GM23338 (cell line): ENCODE measurements at places on chromosomes 12 and 14. TPM values are rescaled to one million over a fixed set of nuclear protein-coding genes. Genes with fewer than 3 reads are reported as not detected.
A peak's percentile ranks its signal among the peaks of the same experiment; 100 is the strongest.

GRCh38 chr14:54822685-54823084, 79.9 kb downstream of the GCH1 start:
- no peaks in the 10 kb centered on the region for H3K27me3 ChIP-seq
- H3K27ac ChIP-seq: no peak overlapping the region
- H3K36me3 ChIP-seq: no peaks in the 10 kb centered on the region

- peak; percentile 2 for DNase-seq
- no peaks in the 10 kb centered on the region for H3K4me1 ChIP-seq
- no peaks in the 10 kb centered on the region for H3K27me3 ChIP-seq
- H3K36me3 ChIP-seq: no peaks in the 10 kb centered on the region
- H3K4me3 ChIP-seq: no peak overlapping the region
- no peak overlapping the region for H3K27ac ChIP-seq
Measured at GRCh38 chr12:80590085-80590484, 117.3 kb upstream of the MYF6 start.

GRCh38 chr14:53494587-53494986, 341.5 kb upstream of the DDHD1 start:
- DNase-seq: no peak
- peaks cover 10% of the 10 kb centered on the region; the same call in 1 of the 2 replicates for H3K4me1 ChIP-seq
- H3K27me3 ChIP-seq: no peaks in the 10 kb centered on the region
- H3K27ac ChIP-seq: no peak overlapping the region

DNA sequence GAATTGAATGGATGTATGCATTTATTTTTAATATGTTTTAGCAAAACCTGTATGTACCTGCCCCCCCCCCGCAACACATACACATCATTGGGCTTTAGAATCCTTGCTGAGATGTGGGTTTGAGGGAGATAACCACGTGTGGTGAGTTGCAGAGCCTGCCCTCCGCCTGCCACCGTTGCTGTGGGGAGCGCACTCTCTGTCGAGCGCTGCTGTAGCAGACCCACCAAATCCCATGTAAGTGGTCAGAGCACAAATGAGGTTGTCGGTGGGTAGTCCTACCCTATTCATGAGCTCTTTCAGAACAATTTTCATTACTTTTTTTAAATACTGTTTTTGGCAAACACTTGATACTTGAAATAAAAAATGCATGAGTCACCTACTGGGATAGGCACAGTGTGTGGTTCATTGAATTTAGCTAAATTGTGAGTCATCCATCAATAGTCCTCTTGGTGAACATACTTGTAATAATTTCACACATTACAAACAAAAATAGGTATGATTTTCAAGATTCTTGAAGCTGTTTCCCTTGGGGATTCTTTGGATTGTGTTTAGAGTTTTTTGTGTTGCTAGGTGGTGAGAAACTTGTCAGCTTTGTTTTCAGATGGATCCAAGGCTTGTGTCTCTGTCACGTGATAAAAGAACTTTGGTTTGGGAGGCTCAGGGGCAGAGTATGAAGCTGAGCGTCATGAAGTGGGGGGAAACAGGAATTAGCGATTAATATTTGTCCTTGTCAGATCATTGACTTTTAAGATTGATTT, 107.6 kb downstream of the PTCSC3 start:
- no peak overlapping the region for H3K27ac ChIP-seq
- H3K27me3 ChIP-seq: no peaks in the 10 kb centered on the region
- H3K4me1 ChIP-seq: no peaks in the 10 kb centered on the region
- DNase-seq: no peak
- H3K36me3 ChIP-seq: no peaks in the 10 kb centered on the region

DNA sequence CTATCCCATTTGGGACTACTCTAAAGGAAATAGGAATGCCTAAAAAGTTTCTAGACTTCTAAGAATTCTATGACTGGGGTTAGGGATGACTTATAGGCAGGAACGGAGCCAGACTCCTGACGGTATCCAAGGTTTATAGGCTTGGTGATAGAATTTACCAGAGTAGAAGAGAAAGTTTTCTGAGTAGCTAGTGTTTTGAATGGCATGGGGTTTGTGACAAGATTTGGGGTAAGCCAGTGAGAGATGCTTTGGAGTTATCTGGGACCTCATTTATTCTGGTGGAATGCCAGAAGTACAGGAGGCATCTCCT, 444.6 kb downstream of the RAD51B start:
- H3K27ac ChIP-seq: no peak overlapping the region
- no peak for DNase-seq
- peaks cover 50% of the 10 kb centered on the region for H3K4me1 ChIP-seq
- no peak overlapping the region for H3K4me3 ChIP-seq

- H3K4me3 ChIP-seq: no peak overlapping the region
- no peaks in the 10 kb centered on the region for H3K27me3 ChIP-seq
- DNase-seq: no peak
Measured at GRCh38 chr14:89533136-89533535, 116.1 kb upstream of the FOXN3 start.

GRCh38 chr12:113802000-113802749, 163.9 kb downstream of the RBM19 start:
- H3K27ac ChIP-seq: no peak overlapping the region
- H3K27me3 ChIP-seq: no peaks in the 10 kb centered on the region
- DNase-seq: no peak
- H3K36me3 ChIP-seq: no peaks in the 10 kb centered on the region

DNA sequence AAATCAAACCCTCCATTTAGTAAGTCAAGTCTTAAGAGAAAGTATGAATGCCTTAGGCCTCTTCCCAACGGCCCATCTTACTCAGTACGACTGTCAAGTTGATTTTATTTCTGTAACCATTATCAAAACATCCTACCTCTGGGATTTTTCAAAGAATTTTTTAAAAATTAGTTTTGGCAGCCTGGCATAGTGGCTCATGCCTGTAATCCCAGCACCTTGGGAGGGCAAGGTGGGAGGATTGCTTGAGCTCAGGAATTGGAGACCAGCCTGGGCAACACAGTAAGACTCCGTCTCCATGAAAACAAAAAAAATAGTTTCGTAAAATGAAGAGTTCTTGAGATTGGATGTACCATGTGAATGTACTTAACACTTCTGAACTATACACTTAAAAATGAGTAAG, 4.1 kb downstream of the FGD6 start:
- H3K4me1 ChIP-seq: peaks cover 55% of the 10 kb centered on the region
- no peaks in the 10 kb centered on the region for H3K36me3 ChIP-seq
- H3K27ac ChIP-seq: no peak overlapping the region
- no peak overlapping the region for H3K4me3 ChIP-seq
- DNase-seq: no peak

- H3K27ac ChIP-seq: no peak overlapping the region
- H3K36me3 ChIP-seq: no peaks in the 10 kb centered on the region
- no peaks in the 10 kb centered on the region for H3K4me1 ChIP-seq
- no peak for DNase-seq
Measured at GRCh38 chr12:105317942-105318621, 12.4 kb upstream of the C12orf75 start.

DNA sequence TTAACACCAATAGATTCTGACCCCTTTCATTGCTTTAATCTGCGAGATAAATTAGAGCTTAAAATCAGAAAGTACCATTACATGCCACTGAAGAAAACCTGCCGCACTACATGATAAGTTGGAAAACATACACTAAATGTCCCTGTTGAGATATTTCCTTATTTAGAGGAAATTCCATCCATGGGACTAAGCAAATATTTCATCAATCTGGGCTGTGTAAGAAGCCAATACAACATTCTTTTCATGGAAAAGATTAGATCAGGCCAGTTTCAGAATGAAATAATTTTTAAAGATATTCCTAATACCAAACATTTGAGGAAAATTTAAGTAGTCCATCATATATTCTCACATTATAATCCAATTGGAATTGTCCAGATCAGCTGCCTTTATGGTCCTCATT, 112.8 kb downstream of the LLPH start:
- no peaks in the 10 kb centered on the region for H3K4me1 ChIP-seq
- no peak for DNase-seq
- no peaks in the 10 kb centered on the region for H3K27me3 ChIP-seq
- H3K36me3 ChIP-seq: no peaks in the 10 kb centered on the region
- no peak overlapping the region for H3K4me3 ChIP-seq

GRCh38 chr12:2083561-2083960, 30.8 kb downstream of the CACNA1C start:
- H3K27me3 ChIP-seq: no peaks in the 10 kb centered on the region
- DNase-seq: no peak
- H3K36me3 ChIP-seq: no peaks in the 10 kb centered on the region
- no peak overlapping the region for H3K4me3 ChIP-seq

- no peaks in the 10 kb centered on the region for H3K4me1 ChIP-seq
- H3K4me3 ChIP-seq: no peak overlapping the region
- no peak for DNase-seq
- H3K27ac ChIP-seq: no peak overlapping the region
Measured at GRCh38 chr14:34372786-34373185, 89.3 kb downstream of the SPTSSA start.

GRCh38 chr14:93109572-93110481, 5.9 kb downstream of the ITPK1 start:
- peaks cover 37% of the 10 kb centered on the region for H3K4me1 ChIP-seq
- H3K4me3 ChIP-seq: no peak overlapping the region
- no peaks in the 10 kb centered on the region for H3K36me3 ChIP-seq
- no peak for DNase-seq
- no peak overlapping the region for H3K27ac ChIP-seq

DNA sequence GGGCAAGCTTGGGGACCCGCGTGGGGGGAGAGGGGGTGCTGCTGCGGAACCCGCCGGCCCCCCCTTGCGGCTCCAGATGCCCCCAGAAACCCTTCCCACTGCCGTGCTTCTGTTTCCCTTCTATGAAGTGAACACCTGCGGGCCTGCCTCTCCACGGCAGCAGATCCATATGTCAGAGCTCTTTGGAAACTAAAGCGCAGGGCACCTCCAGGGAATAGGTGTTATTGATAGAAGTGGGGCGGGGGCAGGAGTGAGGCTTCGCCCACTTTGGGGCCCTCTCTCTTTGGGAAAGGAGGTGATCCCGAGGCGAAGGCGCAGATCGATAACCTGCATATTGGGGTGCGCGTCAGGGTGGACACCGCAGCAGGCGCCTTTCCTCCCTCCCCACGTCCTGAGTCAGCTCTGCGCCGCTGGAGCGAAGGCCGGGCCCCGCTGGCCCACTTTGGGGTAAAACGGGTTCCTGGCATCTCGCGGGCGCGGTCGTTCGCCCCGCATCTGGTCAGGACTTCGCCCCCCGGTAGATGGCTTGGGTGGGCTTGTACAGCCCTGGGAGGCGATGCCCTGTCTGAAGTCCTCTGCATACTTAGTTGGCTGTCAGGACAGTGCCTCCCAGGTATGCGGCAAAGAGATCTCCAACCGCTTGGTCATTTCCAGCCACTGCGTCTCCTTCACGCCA, 524 bp downstream of the KMT5A start:
- H3K4me1 ChIP-seq: peaks cover 14% of the 10 kb centered on the region; the same call in 1 of the 2 replicates

DNA sequence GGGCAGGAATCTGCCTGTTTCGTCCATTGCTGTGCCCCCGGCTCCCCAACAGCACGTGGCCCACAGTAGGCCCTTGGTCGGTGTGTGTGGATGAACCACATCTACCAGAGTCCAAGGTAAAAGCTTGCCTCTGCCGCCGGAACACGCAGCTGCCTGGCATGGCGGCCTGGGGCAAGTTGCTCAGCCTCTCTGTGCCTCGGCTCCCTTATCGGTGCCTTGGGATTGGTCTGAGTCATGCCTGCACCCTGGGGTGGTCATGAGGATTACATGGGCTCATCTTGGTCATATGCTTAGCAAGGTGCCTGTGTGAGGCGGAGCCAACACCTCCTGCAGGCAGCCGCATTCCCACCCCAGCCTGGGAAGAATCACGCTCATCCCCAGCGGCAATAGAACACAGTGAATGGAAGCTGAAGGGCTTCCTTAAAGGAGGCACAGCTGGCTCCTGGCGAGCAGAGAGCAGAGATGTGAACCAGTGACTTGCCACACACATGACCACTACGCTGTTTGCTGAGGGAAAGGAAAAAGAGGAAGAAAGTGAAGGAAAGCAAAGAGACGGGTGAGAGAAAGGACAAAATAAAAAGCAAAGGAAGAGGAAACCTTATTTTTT, 5.5 kb upstream of the SCARB1 start:
- H3K27ac ChIP-seq: 0 out of 2 replicates have a peak overlapping the region, but pooled peaks have one; percentile 65
- peak; percentile 55 for DNase-seq
- no peaks in the 10 kb centered on the region for H3K36me3 ChIP-seq
- H3K4me3 ChIP-seq: no peak overlapping the region
- H3K27me3 ChIP-seq: no peaks in the 10 kb centered on the region

DNA sequence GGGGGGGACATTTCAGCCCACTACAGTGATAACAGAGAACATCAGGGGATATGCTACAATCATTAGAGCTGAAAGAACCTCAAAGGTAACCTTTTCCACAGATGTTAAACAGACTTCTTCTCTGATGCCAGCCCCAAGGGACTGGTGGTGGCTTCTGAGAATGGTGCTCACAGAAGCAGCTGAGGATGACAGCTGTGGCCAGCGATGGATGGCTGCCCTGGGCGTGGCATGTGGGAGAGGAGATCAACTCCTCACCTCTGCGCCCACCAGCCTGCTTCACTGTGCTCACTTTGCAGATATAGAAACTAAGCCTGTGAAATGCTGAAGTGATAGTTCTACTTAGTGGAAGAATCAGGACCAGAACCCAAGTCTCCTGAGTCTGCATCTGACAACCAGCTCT, 33.0 kb downstream of the FOXN3 start:
- no peak overlapping the region for H3K27ac ChIP-seq
- H3K4me3 ChIP-seq: no peak overlapping the region
- peaks cover 54% of the 10 kb centered on the region for H3K4me1 ChIP-seq

- H3K27me3 ChIP-seq: no peaks in the 10 kb centered on the region
- H3K4me3 ChIP-seq: no peak overlapping the region
- no peak for DNase-seq
- H3K27ac ChIP-seq: no peak overlapping the region
- H3K4me1 ChIP-seq: no peaks in the 10 kb centered on the region
- H3K36me3 ChIP-seq: no peaks in the 10 kb centered on the region
Measured at GRCh38 chr12:116400636-116401372, 123.3 kb upstream of the MED13L start.

GRCh38 chr12:79659961-79660431, 30.8 kb downstream of the PAWR start:
- H3K36me3 ChIP-seq: peaks cover 5% of the 10 kb centered on the region; the same call in 1 of the 2 replicates
- no peak for DNase-seq
- no peak overlapping the region for H3K4me3 ChIP-seq
- H3K27ac ChIP-seq: no peak overlapping the region

DNA sequence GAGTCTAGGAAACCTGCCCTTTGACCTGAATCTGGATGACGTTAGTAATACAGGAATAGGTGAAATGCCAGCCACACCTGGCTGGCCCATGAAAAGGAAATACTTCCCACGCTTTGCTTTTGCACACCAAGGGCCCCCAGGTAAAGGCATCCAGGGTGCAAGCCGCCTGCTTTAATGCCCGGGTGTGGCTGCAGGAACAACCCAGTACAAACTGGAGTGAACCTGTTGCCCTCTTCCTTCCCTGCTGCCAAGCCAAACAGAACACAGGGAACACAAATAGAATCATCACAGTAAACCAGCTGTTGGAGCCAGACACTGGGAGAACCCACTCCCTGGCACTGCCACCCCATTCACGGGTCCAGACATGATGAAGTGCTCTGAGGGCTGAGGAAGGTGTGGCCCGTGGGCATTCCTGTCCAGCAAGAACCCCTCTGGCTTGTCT, 24.2 kb upstream of the FOS start:
- peaks cover 11% of the 10 kb centered on the region for H3K4me1 ChIP-seq
- no peak overlapping the region for H3K27ac ChIP-seq
- H3K4me3 ChIP-seq: no peak overlapping the region
- no peaks in the 10 kb centered on the region for H3K36me3 ChIP-seq

KLHDC1 gene
- total RNA-seq: 4.0 TPM in 1 of 2 replicates, not detected in the other

GPR132 gene
- 0.14 TPM in 1 of 2 replicates, not detected in the other for total RNA-seq

SOX5 gene
- 2.1 and 4.7 TPM in 2 replicates for total RNA-seq

ADCY4 gene
- 0.10 and 1.5 TPM in 2 replicates for total RNA-seq

GLI1 gene
- total RNA-seq: 16.1 and 18.1 TPM in 2 replicates

EPYC gene
- total RNA-seq: not detected in 2 replicates

KRT5 gene
- total RNA-seq: not detected in 2 replicates

DCAF4 gene
- 30.3 and 39.3 TPM in 2 replicates for total RNA-seq
